Fibroblast of villous mesenchyme (primary cell): ENCODE measurements at places on chromosomes 11 and 22.

DNA sequence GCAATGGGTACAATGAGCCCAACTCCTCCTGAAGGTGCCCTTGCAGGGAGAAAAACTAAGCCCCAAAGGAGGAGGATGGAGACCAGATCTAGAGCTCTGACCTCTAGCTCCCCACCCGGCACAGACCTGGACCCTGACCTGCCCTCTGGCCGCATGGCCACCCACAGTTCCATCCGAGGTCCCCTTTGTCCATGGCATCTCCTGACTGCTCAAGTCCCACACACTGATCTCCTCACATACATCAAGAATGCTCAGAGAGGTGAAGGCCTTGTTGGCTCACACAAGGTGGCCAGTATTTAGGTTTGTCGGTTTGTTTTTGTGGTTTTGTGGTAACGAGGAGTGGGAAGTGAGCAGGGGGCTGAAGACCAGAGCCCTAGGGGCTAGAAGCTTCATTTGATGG, 423.5 kb upstream of the B3GAT1 start:
- DNase-seq = no peak

DNA sequence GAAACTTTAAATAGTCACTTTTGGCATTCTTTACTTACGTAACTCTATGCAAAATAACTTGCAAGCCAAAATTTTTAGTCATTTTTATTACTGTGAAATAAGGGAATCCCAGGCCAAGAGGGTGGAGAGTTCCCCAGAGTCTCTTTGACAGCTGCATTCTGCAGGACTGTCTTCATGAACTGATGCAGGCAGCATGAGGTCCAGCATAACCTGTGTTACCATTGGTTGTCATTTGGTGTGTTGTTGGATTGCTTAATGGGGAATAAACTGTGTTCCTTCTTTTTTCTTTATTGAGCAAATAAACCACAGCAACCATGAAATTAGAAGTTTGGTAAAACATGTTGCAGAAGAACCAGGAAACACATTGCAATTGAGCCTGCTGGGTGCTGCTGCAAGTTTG, 24.6 kb downstream of the MMP27 start:
- peak; percentile 82 for DNase-seq

DNA sequence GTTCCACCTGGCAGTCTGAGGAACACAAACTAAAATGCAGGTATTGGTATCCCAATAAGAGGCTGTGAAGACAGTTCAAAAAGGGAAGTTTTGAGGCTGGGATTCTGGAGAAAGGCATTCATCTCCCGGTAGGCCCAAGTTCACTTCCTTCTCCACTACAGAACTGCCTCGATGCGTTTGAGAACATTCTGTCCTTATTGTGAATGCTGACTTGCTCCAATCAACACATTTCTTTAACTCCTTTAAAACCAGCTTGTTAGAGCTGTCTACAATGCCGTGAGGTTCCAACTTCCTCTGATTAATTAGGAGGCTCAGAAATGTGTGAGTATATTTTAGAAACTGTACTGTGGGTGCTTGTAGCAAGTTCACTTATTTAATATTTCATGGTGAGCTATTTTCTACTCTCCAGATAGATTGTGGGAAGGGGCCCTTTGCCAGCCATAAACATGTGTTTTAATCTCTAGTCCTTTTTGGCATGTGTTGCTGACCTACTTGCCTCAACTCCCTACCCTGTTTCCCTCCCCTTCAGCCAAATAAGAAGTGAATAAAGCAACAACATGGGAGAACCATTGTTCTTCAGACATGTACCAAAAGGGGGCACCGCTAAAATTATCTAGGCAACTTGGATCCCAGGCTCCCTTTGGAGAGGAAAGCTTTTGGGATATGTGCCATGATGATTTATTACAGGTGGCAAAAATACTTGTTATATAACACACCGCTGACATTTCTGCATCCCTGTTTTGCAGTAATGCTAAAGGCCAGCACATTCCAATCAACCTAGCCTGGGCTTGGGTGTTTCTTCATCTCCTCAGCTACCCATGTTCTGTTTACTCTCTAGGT, 245.6 kb downstream of the BLID start:
- peak; percentile 35 for DNase-seq

DNA sequence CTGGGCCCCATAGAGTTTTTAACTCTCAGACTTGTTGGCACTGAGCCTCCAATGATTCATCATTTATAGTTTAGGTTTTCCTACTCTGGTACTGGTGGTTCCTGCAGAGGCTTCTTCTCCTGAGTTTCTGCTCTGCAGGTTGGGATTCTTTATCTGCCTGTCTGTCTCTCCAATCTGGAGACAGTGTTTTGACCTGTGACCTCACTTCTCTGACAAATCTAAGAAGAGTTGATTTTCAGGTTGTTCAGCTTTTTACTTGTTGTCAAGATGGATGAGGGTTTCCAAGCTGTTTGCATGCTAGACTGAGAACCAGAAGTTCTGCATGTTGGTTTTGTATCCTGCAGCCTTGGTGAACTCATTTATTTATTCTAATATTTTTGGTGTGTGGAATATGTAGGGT, 63.9 kb downstream of the JAM3 start:
- no peak for DNase-seq
